ENCODE measurements at places on chromosomes 5 and 9.

GRCh38 chr5:125798307-125798706 lies 624.9 kb upstream of the GRAMD2B start:
- no peak for DNase-seq

GRCh38 chr5:66367814-66368541 lies 223.9 kb downstream of the SREK1 start:
- DNase-seq = no peak

- DNase-seq = no peak
These were observed 34.9 kb upstream of the FCHO2 start for GRCh38 chr5:72920690-72921502.

DNA sequence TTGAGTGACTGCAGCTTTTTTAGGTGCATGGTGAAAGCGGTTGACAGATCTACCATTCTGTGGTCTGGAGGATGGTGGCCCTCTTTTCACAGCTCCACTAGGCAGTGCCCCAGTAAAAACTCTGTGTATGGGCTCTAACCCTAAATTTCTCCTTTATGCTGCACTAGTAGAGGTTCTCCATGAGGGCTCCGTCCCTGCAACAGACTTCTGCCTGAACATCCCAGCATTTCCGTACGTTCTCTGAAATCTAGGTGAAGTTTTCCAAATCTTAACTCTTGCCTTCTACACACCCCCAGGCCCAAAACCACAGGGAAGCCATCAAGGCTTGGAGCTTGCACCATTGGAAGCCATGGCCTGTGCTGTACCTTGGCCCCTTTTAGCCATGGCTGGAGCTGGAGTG lies 1898.1 kb upstream of the NUDT12 start:
- no peak for DNase-seq

GRCh38 chr9:115211413-115212124 lies 93.6 kb upstream of the TNC start:
- no peak for DNase-seq

DNA sequence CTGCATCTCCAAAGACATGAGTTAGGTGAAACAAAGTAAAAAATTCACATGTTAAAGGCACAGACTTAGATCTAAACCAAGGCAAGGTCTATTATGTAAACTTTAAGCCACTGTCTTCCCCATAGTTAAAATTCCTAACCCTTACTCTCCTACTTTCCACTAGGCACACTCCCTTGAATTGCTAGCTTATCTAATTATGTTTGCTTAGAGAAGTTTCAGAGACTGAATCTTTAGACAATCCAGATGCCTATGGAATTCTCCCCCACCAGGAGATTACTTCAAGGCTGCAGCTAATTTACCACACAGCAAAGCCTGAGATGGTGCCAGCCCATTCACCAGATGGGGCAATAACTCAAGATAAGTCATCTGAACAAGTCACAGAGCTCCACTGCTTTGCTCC lies 803.1 kb upstream of the COX7C start:
- DNase-seq = no peak

GRCh38 chr9:77170991-77171699 lies 6.2 kb upstream of the VPS13A start:
- no peak for DNase-seq

DNA sequence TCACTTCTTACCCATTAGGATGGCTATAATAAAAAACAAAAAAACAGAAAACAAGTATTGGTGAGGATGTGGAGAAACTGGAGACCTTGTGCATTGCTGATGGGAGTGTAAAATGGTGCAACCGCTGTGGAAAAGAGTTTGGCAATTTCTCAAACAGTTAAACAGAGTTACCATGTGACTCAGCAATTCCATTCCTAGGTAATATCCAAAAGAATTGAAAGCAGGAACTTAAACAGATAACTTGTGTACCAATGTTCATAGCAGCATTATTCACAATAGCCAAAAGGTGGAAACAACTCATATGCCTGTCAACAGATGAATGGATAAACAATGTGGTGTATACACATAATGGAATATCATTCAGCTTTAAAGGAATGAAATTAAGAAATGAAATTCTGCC lies 28.9 kb downstream of the DCP2 start:
- DNase-seq = no peak

DNA sequence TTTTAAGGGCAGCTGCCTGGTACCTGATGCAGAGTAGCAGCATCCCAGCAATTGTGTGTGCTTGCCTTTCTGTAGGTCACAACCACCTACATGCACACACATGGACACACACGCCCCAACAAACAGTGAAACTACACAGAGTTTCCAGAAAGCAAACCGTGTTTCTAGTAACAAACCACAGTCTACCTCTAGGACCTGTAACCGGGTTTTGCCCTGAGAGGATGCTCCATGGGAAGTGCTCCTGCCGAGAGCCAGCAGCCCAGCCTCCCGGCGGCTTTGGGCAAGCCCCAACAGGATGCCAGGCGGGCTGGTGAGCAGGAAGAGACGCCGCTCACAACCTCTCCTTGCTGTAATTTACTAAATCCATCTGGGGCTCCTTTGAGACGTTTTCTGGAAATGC lies 4.1 kb upstream of the TCF7 start:
- no peak for DNase-seq

- DNase-seq = no peak
These were observed 39.6 kb downstream of the RGS3 start for GRCh38 chr9:113503131-113503541.

GRCh38 chr5:167453246-167454030 lies 838.0 kb upstream of the WWC1 start:
- no peak for DNase-seq

- DNase-seq = no peak
These were observed 16.6 kb upstream of the NCS1 start for GRCh38 chr9:130155647-130156046.

DNA sequence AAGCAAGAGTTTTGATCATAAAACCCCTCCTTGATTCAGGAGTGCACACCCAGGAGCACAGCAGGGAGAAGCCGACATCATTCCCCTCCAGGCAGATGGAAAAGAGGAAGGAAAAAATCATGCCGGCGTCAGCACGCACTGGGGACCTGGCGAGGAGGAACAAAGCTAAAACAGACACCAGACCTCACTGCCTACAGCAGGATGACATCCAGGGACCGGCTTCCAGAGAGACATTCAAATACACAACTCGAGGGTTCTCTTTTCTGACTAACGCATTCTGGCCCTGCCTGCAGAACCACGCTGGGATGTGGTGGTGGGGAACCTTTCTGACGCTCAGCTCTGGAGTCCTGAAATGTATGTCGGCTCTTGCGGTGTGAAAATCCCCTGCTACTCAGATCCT lies 2.7 kb downstream of the UBAC1 start:
- DNase-seq = no peak

DNA sequence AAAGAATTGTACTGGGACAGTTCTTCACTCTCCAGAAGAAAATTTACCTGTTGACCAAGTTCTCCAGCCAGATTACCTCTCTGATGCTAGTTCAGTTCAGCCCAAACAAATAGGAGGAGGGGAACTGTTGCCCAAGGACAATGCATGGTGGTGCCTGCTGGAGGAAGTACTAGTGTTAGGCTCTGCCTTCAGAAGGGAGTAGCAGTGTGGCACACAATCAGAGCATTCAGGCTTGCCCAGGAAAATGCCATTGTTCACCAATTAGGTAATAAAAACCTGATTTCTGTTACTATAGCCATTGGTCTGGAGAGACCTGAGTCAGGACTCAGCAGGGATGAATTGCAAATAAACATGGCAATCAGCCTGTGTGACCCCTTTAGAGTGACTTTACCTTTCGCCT lies 720.8 kb upstream of the ZNF608 start:
- DNase-seq = no peak

- peak; percentile 15 for DNase-seq
These were observed 105.2 kb downstream of the SH3TC2 start for GRCh38 chr5:148957591-148958202.

DNA sequence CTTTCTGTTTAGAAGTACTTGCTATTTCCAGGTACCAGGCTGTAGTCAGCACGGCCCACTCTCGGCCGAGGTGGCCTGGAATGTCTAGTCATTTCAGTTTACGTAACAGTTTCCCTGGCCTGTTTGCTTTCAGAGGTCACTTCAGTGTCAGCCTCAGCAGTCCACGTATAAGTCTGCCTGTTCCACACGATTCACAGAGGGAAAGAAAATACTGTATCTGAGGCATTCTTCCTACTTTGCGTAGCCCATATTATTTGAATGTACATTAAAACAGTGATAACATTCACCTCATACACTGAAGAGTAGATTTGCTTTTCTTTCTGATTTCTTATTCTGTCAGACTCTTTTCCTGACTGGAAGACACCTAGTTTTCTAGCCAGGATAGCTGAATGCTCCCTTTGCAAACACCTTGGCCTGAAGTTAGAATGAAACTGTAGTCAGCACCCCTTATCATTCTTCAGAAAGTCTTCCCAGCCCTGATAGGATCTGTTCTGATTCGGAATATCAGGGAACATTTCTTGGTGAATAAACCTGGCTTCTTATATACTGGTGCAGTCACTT lies 140.9 kb downstream of the AOPEP start:
- DNase-seq = no peak

DNA sequence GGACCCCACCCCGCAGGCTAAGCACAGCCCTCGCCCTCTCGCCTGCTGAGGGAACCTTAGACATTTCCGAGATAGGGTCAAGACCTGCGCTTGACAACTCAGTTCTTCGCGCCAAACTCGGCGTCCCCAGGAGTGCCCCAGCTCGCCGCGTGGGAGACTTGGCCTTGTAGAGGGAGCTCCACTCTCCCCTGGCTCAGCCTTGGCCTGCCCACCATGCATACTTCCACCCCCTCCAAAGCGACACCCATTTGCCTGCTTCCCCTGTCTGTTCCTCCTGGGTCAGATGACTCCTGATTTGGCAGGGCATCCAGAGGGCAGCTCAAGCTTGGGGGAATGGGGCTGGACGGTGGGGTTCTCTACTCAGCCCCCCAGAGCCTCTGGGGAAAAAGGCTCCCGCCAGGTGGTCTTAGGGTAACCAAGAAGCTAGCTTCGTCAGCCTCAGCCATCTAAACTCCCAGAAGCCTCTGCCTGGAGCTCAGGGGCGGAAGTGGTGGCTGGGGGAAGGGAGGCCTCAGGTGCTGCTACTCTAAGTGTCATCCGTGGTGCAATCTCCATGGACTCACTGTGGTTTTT lies 560 bp downstream of the DOCK2 start:
- peak; percentile 42 for DNase-seq

GRCh38 chr9:34687276-34688030 lies 3.6 kb downstream of the CCL19 start:
- DNase-seq = no peak

- no peak for DNase-seq
These were observed 268.2 kb upstream of the RFX3 start for GRCh38 chr9:3793971-3794383.

DNA sequence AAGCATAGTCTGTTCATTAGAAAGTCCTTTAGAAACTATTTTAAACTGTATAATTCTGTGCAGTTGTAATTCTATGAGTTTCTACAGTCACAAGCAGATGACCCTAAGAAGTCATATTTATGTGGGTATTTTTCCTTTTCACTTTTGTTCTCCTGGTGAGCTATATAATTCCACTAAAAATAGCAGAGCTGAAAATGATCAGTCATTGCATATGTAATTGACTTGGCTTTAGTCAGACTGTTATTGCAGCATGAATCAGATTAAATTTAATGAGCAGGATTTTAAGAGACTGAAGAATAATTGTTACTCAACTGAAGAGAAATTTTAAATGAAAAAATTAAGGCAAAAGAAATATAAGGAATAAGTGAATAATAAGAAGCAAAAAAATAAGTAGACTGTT lies 108.5 kb downstream of the MTREX start:
- no peak for DNase-seq

Measured in stimulated activated CD8-positive, alpha-beta memory T cell treated with anti-CD3 and anti-CD28 coated beads, Interleukin-4, amount 100 ng/mL, for 4 hours (primary cell).